ENCODE measurements at places on chromosomes 16 and 17. TPM values are rescaled to one million over a fixed set of nuclear protein-coding genes. Genes with fewer than 3 reads are reported as not detected.

TSPAN10 gene
- polyA plus RNA-seq, result not detected

SSTR5 gene
- polyA plus RNA-seq, result not detected

KRT15 gene
- polyA plus RNA-seq, result not detected

NRN1L gene
- polyA plus RNA-seq, result 0.50 TPM

EFCAB5 gene
- polyA plus RNA-seq, result not detected

CHST6 gene
- polyA plus RNA-seq, result not detected

TNFRSF17 gene
- polyA plus RNA-seq, result not detected

CUEDC1 gene
- 4.3 TPM for polyA plus RNA-seq

KRT32 gene
- not detected for polyA plus RNA-seq

PIMREG gene
- not detected for polyA plus RNA-seq

LRRC75A gene
- 5.1 TPM for polyA plus RNA-seq

CDH3 gene
- not detected for polyA plus RNA-seq

TBC1D3 gene
- not detected for polyA plus RNA-seq

GSG1L gene
- polyA plus RNA-seq, result not detected

All from CD14-positive monocyte (primary cell).